ENCODE measurements at places on chromosomes 1 and 21.

- DNase-seq = no peak
These were observed 10.7 kb upstream of the HNRNPU start for GRCh38 chr1:244874974-244875579.

- DNase-seq = peak; percentile 27
These were observed 513 bp downstream of the GTF2B start for GRCh38 chr1:88890791-88891317.

GRCh38 chr21:38574895-38575575 is 76.8 kb upstream of the ERG start:
- no peak for DNase-seq

- no peak for DNase-seq
These were observed 29.8 kb downstream of the DBT start for GRCh38 chr1:100219883-100220282.

DNA sequence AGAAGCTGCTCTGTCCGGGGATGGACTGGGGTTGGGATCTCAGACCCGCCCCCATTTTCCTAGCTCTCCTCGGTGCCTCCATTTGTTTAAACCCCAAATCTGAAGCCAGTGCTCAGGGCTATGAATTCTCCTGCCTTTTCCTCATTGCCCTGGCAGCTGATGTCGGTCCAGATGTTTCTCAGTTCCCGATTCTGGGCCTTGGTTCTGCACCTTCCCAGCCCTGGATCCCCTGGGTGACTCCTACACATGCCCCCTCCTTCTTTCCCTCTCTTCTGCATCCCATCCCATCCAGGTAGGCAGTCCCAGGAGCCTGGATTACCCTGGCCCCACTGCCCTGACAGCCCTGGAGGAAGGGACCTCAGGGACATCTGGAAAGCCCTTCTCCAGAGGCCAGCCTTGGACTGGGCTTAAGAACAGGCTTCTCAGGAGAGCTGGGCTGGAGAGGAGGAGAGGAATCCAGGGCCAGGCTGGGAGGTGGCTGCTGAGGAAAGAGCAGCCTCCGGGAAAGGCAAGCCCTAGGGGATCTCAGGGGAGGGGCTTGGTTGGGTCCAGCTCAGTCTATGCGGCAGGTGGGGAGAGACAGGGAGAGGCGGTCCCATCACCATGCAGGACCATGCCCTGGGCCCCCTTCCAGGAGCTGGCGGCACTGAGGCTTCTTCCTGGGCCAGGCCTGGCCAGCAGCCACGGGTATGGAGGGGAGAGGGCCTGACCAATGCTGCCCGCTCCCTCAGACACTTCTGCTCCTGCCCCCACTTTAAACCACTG is 6.8 kb upstream of the EPS8L3 start:
- no peak for DNase-seq

- no peak for DNase-seq
These were observed 37.2 kb downstream of the GNPAT start for GRCh38 chr1:231278100-231278790.

- no peak for DNase-seq
These were observed 42.5 kb upstream of the IL10 start for GRCh38 chr1:206814716-206815341.

- no peak for DNase-seq
These were observed 32.9 kb downstream of the PHC2 start for GRCh38 chr1:33397994-33398393.

DNA sequence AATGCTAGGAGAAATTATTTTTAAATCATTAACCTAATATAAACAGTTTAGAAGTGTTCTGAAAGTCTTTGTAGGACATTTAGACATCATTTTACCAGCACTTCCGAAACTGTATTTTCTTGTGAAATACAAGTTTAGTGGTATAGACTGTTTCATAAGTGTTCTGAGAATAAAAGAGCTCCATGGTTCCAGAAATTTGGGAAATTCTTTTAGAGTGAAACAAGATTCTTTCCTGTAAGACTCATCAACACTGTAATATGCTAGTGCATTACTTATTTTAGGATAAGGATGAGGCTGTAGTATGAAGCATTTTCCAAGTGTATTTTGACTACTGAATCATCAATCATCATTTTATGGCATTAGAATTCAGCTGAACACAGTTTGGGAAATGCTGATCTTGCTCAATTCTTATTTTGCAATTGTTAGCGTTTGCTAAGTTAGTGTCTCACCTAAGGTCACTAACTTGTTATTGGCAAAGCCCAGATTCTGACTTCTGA is 73.4 kb downstream of the CEP350 start:
- no peak for DNase-seq

DNA sequence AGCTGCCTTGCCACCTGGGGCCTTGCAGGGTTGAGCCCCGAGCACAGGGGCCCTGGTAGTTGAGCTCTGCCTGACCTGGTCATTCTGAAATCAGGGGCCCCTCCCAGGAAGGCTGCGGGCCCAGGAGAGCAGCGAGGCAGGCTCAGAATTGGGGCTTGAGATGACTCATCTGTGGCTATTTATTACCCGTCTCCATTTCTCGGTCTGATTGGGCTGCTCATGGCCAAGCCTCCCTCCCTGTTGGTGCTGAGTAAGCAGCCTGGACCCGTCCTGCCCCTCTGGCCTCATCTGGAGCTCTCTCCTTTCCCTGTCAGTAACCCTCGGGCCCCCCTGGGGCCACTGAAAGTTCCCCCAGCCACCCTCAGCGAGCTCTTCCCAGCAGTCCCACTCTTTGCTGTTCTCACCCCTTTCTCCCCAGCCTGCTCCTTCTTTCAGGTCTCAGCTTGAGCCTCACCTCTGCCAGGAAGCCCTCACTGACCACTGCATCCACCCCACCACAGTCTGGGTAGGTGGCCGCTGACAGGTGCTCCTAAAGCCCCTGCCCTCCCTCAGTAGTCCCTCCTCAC is 11.0 kb upstream of the TNFRSF8 start:
- DNase-seq = peak; percentile 40

GRCh38 chr1:114509596-114510273 is 1.3 kb downstream of the TRIM33 start:
- no peak for DNase-seq

DNA sequence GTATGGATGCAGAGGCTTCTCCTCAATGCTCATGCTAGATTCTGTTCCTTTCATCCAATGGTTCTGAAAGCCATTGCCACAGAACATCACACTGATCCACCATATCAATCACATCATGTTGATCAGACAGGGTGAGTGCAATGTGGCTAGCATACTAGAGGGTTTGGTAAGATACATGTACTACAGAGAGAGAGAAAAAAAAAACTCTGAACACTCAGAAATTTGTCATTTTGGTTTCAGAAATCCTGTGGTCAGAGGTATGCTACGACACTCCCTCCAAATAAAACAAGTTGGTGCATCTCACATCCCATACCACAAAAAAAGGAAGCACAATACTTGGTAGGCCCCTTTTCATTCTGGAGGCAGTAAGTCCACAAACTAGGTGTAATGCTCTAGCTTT is 35.4 kb downstream of the OR10J1 start:
- DNase-seq = no peak

DNA sequence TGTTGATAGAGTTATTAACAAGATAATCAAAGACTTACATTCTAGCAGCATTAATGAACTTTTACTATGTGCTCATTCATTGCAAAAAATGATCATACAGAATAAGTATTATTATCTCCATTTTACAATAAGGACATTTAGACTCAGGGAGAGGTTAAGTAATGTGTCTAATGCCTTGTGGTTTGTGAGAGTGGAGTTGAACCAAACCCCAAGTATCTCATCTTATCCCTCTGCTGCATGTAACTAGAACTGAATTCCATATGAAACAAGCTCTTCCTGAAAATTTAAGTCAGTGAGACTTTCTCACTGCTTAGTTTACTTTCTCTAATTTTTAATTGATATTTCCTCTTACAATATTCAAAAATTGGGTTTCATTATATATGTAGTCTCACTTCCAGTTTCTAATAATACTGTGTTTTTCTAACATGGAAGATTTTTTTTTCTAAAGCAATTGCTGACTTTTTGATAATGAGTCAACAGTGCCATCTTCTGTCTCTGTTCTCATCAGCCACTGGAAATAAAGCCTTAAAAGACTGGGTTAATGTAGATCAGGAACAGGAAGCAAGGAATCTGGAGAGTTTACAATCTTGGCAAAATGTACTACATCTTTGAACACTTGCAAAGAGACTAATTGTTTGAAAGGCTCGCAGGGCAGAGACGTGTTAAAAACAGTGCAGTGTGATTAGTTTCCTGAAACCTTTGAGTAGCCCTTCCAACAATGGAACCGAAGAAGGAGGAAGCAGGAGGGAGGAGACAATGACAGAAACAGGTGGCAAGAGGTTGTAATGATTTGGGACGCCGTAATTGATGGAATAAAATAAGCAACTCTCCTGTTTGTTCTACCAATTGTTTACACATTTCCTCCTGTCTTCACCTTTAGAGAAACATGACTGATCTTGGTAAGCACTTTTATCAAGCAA is 567.6 kb downstream of the MRPL39 start:
- no peak for DNase-seq

- no peak for DNase-seq
These were observed 129.7 kb upstream of the NFIA start for GRCh38 chr1:60952612-60953111.

DNA sequence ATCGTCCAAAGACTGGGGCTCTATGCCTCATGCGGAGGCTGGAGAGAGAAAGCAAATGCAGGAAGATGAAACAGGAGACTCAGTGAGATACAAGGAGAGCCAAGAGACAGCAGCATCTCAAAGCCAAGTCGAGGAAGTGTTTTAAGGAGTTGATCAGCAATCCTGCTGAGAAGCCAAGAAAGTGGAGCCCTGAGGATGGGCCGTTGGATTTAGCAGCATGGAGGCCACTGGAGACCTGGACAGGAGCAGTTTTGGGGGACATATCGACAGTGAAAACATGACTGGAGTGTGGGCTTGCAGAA is 107.4 kb upstream of the ZBTB40 start:
- DNase-seq = no peak

DNA sequence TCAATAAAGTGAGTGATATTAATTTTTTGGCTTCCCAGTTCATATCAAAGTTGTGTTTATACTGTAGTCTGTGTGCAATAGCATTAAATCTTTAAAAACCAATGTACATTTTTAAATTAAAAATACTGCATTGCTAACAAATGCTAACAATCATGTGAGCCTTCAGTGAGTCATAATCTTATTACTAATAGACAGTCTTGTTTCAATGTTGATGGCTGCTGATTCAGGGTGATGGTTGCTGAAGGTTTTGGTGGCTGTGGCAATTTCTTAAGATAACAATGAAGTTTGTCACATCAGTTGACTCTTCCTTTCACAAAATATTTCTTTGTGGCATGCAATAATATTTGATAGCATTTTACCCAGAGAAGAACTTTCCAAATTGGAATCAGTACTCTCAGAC is 109.0 kb downstream of the ZMYM4 start:
- no peak for DNase-seq

DNA sequence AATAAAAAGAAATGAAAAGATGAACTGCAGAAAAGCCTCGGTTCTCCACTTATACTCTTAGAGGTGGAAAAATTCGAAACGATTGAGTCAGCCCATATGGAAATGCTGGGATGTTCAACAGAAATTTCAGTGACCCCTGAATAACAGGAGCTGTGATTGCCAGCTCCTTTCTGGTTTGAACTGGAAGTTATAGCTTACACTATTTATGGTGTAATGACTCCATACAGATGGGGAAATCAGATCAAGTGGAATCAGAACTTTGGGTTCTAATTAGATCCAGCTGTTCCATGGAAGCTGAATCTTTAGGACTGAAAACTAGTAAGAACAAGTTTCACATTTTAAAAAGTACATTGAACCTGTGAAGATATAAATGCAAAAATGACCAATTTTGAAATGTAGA is 569.3 kb upstream of the ZRANB2 start:
- no peak for DNase-seq

DNA sequence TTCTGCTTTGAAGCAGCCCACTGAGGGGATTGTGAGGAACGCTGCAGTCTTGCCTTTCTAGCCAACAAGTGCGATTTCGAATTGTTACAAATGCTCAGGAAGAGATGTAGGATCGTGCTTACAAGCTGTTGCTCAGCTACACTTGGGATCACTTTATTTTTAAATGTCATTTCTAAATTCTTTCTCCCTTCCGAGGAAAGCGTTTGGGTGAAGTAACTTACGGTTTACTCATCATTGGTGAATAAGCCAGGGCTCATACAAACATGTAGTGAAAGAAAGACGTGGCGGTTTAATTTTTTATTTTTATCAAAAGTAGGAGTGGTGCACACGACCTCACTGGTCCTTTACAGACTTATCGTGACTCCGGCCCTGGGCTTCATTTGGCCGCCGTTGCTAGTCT is 386.6 kb downstream of the KIF26B start:
- no peak for DNase-seq

DNA sequence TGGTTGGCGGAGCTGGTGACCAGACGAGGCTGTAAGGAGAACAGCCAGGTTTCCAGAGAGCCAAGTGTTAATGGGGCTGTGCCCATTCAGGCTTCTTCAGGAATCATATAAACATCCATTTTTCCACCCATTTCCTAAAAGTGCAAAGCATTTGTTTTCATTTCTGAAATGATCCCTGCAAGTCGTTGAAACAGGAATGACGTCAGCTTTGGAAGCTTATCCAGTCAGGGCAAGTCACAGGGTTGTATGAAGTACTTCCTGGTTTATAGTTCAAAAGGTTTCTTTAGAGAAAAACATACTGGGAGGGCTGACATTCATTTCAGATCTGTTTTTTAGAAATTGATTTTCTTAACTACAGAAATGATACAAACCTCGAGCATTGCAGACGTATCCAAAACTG is 29.2 kb downstream of the IGSF5 start:
- no peak for DNase-seq

DNA sequence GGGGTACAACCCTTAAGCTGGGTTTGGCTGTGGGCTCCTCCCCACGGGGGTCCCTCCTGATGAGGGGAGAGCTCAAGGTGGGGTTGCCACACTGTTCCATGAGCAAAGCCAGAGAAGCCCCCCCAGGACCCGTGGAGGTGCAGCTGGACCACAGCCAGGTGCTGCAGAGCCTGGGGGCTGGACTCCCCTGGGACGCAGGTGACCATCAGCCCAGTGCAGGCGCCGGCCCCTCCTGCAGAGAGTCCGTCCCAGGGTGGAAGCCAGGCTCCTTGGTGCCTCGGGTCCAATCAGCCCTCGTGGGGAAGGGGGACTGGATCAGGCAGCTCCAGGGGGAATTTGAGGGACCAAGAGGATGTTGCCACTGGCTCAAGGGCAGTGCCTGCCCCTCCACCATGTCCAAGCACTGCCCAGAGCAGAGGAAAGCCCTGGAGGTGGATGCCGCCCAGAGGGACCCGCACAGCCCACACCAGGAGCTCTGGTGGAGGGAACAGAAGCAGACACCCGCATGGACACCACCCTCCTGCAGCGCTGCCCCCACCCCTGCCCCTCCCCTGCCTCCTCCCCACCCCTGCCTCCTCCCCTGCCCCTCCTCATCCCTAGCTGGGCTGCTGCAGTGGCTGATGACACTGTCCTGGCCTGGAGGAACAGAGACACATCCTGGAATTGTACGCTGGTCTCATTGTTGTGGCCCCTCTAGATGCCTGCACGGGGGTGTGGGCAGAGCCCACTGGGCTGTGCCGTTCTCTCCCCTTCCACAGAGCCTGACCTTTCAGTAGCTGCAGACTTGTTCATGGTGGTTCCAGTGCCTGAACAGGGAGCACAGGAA is 30.8 kb upstream of the COL18A1 start:
- no peak for DNase-seq
